Gastrocnemius medialis (tissue), 4 donors: ENCODE measurements at places on chromosomes 13 and 19. TPM values are rescaled to one million over a fixed set of nuclear protein-coding genes. Genes with fewer than 3 reads are reported as not detected.

- DNase-seq = no peak
Observed at GRCh38 chr19:45613926-45614725, 12.1 kb upstream of the GPR4 start.

- no peak for DNase-seq
Observed at GRCh38 chr19:33767898-33768413, 28.7 kb upstream of the KCTD15 start.

GRCh38 chr19:43101950-43102349 is 19.4 kb upstream of the PSG2 start:
- no peak for DNase-seq

- no peak for DNase-seq
Observed at GRCh38 chr19:55691561-55692481, 16.8 kb downstream of the EPN1 start.

TMEM259 gene
- total RNA-seq = 150 TPM
